ENCODE measurements at places on chromosomes 1 and 21. TPM values are rescaled to one million over a fixed set of nuclear protein-coding genes. Genes with fewer than 3 reads are reported as not detected.
A peak's percentile ranks its signal among the peaks of the same experiment; 100 is the strongest.

ZFP69B gene
- 2.2 TPM for total RNA-seq

GRCh38 chr1:229531326-229531725 is 23.2 kb upstream of the NUP133 start:
- no peak for DNase-seq

ZNHIT6 gene
- total RNA-seq: 23.8 TPM

GRCh38 chr21:16554503-16554902 is 824.7 kb downstream of the USP25 start:
- DNase-seq: no peak

DNA sequence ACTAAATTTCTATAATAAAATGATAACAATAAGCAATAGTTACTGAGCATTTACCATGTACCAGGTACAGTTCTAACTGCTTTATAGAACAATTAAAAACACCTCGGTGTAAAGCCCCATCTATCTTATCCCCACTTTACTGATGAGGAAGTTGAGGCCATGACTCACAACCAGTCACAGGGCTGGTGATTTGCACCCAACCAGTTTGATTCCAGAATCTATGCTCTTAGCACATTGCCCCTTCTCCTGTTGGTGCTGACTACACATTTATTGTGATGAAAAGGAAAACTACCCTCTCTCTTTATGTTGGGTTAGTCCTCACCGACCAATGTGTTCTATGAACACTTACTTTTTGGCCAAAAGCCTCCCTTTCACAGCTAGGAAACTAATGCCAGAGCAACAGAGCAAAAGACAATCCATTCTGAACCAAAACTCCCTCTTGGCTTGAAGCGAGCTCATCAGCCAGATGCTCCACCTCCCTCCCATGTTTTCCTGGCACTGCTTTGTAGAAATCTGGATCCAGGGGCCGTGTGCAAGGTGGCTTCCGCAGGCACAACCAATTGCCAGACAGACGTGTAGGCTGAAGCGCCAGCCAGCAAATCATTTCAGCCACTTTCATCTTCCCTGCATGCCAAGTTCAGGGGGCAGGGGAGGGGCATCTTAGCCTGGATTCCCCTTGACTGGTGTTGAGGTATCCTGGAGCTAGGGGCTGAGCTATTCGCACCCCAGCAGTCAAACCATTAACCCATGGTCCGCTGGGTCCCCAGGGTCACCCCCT is 32.0 kb upstream of the SLC30A1 start:
- peak; percentile 81 for DNase-seq

DNA sequence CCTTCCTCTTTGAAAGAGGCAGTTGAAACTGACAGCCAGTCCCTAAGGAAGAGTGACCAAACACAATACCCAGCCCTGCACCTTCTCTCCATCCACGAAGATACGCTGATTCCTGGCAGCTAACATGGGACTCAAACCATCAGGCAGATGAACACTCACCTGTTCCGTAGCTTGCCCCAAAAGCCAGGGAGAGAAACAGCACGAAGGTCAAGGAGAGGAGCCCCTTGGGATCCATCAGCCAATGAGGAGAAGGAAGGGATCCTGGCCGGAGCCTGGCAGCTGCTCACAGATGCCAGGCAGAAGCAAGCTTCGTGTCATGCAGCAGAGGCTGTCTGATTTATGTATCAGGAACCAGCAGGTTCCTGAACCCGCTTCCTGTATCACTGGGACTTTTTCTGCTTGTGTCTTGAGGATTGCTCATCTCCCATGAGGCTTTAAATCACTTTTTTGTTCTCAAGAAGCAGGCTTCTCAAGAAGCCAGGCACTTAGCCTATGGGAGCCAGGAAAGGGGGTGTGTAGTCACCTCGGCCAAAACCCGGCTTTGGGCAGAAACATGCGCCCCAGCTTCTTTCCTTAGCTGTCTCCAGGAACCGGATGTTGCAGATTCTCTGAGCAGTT is at the start of gene SLAMF1:
TSS of gene SLAMF1 (minus strand) at position 334 of the 618 bp plus-strand sequence. CDS start at position 235, 99 bp downstream.
- peak; percentile 56 for DNase-seq

CHD5 gene
- 0.24 TPM for total RNA-seq

ST6GALNAC3 gene
- total RNA-seq: 10.5 TPM

IFNGR2 gene
- total RNA-seq: 56.2 TPM

TEX38 gene
- total RNA-seq: not detected

DNA sequence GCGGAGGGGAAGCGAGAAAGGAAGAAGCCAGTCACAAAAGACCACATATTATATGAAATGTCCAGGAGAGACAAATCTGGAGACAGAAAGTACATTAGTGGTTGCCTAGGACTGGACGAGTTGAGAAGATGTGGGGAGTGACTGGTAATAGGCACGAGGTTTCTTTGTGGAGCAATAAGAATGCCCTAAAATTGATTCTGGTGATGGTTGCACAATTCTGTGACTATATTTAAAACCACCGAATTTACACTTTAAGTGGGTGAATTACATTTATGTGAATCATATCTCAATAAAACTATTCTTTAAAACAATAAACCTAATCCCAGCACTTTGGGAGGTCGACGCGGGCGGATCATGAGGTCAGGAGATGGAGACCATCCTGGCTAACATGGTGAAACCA is 63.1 kb downstream of the ZNF281 start:
- no peak for DNase-seq

ADAMTS5 gene
- 20.4 TPM for total RNA-seq

- DNase-seq: no peak
These were observed 77.4 kb upstream of the TMPRSS2 start for GRCh38 chr21:41585199-41585994.

TMEM50B gene
- 37.8 TPM for total RNA-seq

DNA sequence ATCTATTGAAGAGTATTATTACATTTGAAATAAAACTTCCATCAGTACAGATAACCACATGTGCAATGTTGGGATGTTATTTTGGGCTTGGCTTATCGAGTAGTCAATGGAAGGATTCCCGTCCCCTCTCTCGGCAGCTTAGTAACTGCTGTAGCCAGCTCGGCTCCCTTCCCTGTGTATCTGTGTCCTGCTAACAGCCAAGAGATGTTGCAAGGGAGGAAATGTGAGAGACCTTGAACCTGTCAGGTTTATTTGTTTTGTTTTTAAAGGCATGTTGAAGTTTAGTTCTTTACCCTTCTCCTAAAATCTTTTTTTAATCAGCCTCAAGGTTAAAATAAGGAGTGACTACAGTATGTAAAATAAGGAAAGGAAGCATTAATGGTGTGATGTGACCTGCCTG is 13.6 kb upstream of the TARS2 start:
- no peak for DNase-seq

DNA sequence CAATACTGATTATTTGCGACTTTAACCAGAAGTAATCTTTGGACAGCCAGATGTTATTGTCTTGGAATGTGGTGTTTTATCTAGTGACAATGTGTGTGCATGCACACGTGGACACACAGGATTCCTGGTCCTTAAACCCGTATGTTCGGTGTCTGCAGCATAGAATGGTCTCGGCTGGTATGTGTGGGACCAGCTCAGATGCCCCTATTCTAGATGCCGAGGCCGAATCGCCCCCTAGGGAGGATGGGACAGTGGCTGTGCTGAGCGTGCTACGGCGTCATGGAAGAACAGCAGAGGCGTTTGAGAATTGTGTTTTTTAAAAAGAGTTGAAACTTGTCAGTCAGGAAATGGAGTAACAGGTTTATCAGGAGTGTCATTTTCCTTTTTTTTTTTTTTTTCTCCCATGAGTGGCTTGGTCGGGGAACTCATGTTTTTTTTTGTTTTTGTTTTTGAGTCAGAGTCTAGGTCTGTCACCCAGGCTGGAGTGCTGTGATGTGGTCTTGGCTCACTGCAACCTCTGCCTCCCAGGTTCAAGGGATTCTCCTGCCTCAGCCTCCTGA is 30.1 kb downstream of the SKI start:
- DNase-seq: no peak

SLC25A34 gene
- 2.5 TPM for total RNA-seq

Measured in aorta (tissue), 5 donors.